Caki2 (cell line): ENCODE measurements at places on chromosomes 16 and 17.

GRCh38 chr17:13743906-13744305, 142.2 kb upstream of the HS3ST3A1 start:
- DNase-seq: no peak

DNA sequence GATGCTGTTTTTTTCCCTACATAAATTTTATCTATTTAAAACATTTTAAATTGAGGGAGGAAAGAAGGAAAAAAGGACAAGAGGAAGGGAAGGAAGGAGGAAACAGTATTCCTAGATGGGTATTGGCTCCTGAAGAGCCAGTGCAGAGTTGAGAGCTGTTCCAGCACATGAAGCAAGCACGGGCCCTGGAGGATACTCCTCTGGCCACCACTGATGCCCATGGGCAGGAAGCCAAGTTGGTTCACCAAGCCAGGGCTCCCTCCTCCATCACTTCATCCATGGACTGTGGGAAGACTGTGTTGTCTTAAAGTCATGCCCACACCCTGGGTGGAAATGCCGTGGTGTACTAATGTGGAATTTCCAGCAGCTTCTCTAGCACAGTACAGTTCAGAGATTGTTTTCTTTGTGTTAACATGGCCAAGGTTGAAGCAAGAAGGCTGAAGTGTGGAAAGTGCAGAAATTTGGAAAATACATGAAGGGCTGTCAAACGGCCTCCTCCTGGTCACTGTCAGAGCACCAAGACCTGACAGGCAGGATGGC, 23.9 kb upstream of the NOS2 start:
- no peak for DNase-seq

GRCh38 chr17:45221081-45222013, at the start of gene FMNL1:
FMNL1 (plus strand) TSS chr17:45221885; CDS start chr17:45222125, 240 bp downstream.
- no peak for DNase-seq

- DNase-seq: no peak
These were observed 22.7 kb downstream of the PEMT start for GRCh38 chr17:17568772-17569195.

DNA sequence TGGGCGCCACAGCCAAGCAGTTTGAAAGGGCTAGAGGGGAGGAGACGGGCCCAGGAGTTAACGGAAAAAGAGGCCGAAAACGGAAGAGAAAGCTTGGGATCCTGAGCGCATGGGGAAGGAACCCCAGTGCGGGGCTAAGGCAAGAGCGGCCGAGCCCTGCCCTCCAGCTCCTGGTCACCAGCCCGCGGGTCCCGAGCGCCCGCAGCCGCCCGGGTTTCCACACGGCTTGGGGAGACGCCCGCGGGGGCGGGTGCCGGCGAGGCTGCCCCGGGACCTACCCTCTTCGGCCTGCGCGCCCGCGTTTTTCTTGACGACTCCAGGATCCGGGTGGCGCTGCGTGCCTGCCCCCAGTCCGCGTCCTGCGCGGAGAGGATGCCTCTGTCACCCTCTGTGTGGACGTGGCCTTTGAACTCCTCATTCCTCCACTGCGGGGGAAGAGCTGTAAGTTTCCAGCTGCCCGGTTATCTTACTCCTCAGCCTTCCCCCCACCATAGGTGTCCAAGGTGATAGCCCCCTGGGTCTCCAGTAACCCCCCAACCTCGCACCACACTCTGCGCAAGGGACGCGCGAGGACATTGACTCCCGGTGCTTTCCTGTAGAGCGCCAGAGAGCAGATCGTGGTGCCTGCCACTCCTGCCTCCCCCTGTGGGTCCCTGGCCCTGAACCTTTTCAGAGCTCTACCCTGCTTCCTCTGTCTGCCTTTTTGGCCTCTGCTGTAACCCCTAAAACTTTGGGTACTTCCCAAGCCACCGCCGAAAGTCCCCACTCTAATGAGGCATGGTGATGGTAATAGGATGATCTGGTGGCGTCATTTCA, 1.7 kb upstream of the CDH11 start:
- DNase-seq: no peak

GRCh38 chr17:45149669-45150664, 1.7 kb downstream of the HEXIM1 start:
- DNase-seq: no peak

- DNase-seq: no peak
These were observed 26.4 kb upstream of the CLEC18A start for GRCh38 chr16:69924777-69925191.

- no peak for DNase-seq
These were observed at the start of gene NOXO1 for GRCh38 chr16:1981398-1981836. NOXO1 (minus strand) TSS chr16:1981469; CDS start chr16:1981179, 290 bp downstream.

DNA sequence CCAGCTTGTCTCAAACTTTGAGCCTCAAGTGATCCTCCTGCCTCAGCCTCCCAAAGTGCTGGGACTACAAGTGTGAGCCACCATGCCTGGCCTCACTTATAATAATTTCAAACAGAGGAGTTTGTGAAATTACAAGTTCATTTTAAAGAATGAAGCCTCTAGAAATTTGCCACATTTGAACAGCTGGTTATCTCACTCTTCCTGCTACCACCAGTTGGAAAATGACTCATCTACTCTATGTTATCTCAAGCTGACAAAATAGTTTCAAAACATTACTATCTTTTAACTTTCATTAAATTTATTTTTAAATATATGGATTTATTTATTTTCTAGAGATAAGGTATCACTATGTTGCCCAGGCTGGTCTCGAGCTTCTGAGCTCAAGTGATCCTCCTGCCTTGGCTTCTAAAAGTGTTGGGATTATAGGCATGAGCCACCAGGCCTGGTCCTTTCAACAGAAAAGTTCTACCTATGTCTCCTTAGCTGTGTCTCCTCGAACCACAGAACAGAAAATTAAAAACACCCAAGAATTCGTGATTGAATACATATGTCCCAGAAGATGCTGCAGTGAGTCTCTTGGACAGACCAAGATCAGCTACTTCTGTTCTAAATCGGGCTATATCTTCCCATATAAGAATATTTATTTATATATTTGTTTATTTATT, 47.6 kb downstream of the MYH13 start:
- no peak for DNase-seq

- DNase-seq: peak; percentile 55
These were observed 178.3 kb downstream of the MRTFB start for GRCh38 chr16:14249291-14250032.

- DNase-seq: no peak
These were observed 9.7 kb downstream of the TBKBP1 start for GRCh38 chr17:47703671-47704070.

- no peak for DNase-seq
These were observed 28.5 kb downstream of the SRCIN1 start for GRCh38 chr17:38577244-38577643.

DNA sequence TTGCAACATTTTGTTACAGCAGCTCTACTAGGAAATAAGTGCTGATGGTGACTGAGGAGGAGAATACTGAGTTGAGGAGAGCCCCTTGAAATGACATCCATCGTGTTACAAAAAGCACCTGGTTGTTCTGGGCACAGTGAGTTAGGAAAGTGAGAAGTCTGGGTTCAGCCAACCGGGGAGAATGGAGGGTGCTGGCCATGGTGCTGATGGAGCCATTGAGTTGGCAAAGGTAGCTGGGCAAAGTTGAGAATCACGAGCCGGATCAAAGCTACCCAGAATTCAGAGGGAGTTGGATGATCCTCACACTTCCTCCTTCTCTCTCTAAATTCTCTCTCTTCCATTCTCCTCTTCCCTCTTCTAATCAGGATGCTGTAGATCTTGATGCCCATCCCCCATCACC, 35.0 kb upstream of the ASIC2 start:
- DNase-seq: peak; percentile 24

DNA sequence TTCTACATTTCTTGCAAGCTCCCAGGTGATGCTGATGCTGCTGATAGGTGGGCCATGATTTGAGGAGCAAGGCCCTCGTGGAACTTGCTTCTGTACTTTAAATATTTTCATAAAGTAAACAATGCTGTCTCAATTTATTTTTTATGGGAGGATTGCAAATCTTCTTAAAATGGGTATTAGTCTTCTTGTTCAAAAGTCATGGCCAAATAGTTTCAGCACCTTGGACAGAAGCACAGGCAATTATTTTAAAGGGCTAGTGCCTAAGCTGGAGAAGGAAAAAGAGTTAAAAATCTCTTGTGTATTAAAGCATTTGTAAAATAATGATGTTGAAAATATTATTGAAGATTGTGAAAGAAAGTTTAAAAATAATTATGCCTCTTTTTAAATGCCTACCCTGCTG, 50.5 kb downstream of the GPR139 start:
- DNase-seq: peak; percentile 30

GRCh38 chr17:41392278-41392677, 5.1 kb downstream of the KRT31 start:
- no peak for DNase-seq

DNA sequence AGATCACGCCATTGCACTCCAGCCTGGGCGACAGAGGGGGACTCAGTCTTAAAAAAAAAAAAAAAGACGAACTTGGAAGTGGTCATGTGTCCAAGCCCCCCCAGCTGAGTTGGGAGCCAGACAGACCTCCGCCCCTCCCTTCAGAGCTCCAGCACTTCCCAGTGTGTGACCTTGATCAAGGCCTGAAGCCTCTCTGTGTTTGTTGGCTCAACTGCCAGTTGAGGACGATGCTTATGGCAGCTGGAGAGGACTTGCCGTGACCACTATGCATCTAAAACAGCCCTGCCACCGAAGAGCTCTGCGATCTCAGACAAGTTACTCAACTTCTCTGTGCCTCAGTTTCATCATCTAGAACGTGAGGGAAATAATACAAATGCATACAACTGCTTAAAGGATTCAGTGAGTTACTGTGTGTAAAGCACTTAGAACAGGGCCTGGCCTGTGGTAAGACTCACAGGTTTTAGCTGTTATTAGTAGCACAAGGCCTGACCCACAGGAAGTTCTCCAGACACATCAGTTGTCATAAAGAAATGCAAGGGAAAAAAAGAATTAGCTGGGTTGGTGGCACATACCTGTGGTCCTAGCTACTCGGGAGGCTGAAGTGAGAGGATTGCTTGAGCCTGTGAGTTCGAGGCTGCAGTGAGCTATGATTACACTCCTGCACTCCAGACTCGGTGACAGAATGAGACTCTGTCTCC, 7.0 kb upstream of the IL27 start:
- DNase-seq: no peak

GRCh38 chr16:26133416-26134093, 441.8 kb downstream of the HS3ST4 start:
- DNase-seq: no peak

DNA sequence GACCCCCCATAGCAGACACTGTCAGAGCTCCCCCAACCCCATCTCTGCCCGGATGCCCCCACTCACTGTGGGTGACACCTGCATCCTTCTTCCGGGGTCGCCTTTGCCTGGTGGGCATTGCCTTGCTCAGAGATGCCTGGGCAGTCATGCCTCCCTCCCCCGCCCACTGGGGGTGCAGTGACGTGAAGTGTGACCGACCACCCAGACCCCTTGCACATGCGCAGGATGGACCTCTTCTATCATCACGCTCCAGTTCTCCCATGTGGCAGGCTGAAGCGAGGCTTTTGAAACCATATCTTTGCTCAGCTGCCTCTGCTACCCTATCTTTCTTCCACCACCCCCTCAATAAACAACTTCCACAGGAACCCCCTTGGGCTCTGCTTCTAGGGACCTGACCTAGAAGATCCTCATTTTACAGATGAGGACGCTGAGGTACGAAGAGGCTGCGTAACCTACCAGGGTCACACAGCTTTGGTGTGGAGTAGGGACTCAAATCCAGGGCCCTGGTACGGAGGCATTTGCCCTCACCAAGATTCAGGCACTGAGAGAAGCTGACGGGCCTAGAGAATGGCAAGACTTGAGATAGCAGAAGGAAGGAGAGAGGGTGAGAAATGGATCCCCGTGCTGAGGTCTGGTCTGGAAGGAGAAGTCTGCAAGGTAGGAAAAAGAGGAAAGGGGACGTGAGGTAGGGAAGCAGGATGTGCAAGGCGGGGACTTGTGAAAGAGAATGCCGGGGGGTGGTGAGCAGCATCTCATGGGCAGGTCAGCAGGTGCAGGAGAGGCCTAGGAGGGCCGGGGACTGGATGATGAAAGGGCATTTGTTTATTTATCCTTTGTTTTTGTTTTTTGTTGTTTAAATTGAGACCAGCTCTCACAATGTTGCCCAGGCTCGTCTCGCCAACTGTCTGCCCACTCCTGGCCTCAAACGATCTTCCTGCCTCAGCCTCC, 14.4 kb downstream of the NLRC5 start:
- DNase-seq: no peak

- no peak for DNase-seq
These were observed 1.7 kb downstream of the SMARCE1 start for GRCh38 chr17:40645943-40646342.

DNA sequence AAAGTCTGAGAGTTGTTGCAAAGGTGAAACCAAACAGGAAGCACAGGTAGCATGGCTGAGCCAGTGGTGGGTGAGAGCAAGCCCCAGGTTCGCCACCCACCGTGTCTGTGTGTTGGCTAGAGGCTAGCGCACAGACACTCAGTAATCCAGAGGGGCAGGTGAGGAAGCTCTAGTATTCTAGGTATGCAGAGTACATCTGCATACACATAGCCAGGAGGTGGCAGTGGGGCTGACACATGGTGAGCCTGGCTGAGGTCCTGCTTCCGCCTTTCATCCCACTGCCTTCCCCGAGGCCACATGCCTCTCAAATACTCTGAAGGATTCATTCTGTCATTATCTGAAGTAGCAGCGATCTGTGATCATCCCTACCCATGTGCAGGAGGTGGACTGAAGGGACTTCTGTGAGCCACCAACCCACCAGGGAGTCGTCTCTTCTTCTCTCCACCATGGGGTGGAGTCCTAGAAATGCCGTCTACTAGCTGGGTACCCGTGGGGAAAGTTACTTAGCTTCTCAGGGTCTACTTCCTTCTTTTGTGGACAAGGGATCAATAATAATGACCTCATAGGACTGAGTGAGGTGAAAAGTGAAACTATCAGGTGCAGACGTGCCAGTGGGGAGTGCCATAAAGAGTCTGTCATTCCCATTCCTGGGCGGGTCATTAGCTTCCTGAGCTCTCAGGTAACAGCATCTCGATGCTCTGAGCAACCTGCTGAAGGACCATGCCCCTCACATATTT, 36.0 kb upstream of the ICAM2 start:
- DNase-seq: no peak

DNA sequence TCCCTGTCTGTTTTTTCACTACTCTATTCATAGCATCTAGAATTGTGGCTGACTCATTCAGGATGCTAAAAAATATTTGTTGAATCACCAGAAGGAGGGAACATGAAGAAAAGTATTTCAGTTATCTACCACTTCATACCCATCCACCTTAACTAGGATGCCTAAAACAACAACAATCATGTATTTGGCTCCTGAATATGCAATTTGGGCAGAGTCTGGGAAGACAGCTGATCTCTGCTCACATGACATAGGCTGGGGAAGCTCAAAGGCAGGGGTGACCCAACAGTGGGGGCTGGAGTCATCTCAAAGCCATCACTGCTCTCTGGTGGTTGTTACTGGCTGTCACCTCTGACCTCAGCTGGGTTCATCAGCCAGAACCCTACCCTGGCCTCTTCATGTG, 80.1 kb upstream of the RPL38 start:
- peak; percentile 53 for DNase-seq

DNA sequence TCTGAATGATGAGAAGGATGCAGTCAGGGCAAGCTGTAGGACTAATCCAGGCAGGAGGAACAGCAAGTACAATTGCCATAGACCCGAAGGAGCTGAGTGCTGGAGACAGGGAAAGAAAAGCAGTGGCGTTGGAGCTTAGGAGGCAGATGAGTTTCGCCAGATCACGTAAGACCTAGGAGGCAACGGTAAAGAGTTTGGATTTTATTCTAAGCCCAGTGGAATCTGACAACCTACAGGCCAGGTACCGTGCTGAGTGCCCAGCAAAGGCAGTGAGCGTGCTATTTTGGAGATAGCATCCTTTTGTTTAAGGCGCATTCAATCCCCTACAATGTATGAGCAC, 1.2 kb downstream of the USP43 start:
- no peak for DNase-seq
